AG04450 (cell line): ENCODE measurements at places on chromosomes 2 and 18. TPM values are rescaled to one million over a fixed set of nuclear protein-coding genes. Genes with fewer than 3 reads are reported as not detected.
A peak's percentile ranks its signal among the peaks of the same experiment; 100 is the strongest.

DNAH6 gene
- 0.02 and 0.05 TPM in 2 replicates for polyA plus RNA-seq

MALL gene
- polyA plus RNA-seq, result 0.48 and 0.63 TPM in 2 replicates

LBX2 gene
- 0.76 and 0.86 TPM in 2 replicates for polyA plus RNA-seq

DNA sequence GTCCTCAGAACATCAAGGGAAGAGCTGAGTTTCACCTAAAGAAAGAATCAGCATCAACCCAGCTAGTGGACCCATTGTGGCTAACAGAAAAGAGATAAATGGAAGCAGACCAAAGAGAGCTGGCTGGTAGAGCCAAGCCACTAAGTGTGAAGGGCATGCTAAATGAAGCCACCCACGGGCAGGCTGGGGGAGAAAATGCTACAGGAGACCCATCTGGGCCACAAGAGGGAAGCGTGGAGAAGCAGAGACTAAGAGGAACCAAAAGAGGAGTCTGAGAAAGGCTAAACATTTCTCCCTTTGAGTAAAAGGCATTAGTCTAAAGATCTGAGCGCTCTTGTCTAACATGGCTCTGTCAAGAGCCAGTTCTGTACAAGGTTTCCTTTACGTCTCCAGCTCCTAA is 15.8 kb downstream of the CWC22 start:
- no peak for DNase-seq

- no peak for DNase-seq
Observed at GRCh38 chr2:46818819-46819218, 96.8 kb downstream of the MCFD2 start.

GRCh38 chr2:221780281-221780688 is 208.2 kb upstream of the EPHA4 start:
- peak; percentile 6 for DNase-seq

GRCh38 chr2:31513553-31513952 is 67.2 kb downstream of the SRD5A2 start:
- DNase-seq, result no peak

DNA sequence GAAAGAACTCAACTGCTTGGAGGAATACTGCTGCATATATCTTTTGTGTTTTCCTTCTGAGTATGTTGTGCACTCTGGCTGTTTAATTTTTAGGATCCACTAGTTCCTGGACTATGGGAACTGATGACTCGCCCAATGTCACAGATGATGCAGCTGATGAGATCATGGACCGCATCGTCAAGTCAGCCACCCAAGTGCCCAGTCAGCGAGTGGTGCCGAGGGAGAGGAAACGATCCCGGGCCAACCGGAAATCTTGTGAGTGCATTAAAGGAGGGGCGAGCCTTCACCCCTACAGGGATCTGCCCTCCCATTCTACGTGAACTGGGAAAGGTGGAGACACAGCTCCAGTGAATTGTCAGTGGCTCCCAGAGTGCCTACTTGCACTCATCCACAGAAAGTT is 59.6 kb downstream of the TPGS2 start:
- no peak for DNase-seq

- no peak for DNase-seq
Observed at GRCh38 chr2:223459328-223459939, 142.7 kb downstream of the SCG2 start.

DNA sequence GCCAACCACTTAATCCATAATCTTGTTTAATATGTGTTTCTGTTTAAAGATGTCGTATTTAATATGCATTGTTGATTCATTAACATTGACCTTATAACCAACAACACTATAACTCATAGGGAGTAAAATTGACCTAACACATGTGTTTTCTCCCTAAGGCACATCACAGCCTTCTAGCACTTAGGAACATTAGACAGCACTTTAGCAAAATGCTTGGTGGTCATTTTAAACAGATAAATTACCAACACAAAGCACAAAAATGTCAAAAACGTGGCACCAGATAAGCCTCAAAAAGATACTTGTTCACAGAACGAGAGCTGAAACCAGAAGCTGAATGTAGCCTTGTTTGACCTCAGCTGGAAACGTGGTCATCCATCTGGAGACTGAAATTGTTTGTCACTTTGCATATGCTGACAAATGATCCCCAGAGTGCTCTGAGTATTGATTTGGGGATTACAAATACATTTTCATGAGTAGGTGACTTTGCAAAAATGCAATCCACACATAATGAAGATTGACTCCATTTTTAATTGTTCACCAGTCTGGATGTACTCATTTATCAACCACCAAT is 139.2 kb downstream of the CCDC102B start:
- DNase-seq, result no peak

DNA sequence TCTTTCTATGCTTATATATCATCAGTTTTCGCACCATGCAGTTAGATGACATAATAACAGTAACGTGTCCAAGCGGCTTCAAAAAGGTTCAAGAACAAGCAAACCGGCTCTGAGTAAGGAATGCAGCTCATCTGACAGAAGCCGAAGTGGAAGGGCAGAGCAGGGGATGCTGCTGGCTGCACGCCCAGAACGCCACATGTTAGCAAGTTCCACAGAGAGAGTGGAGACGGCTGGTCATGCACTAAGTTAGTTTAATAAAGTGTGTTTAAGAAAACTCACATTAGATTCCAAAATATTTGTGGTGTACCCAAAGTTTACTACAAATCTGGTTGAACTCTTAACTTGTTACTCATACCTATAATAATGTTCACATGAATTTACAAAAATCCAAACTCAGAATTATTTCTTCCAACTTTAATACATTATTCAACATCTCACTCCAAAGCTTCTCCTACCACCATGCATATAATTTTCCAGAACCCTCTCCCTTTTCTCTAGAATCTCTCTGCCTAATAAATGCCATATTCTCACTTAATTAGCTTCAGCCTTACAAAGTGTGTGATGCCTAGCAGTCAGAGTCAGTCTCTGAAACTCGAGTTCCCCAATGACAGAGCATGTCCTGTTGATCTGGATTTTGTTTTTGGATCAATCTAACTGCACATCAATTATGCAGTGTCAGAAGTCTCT is 170.0 kb downstream of the DNAH7 start:
- DNase-seq, result peak; percentile 99

GRCh38 chr2:238231251-238231793 is 8.5 kb downstream of the HES6 start:
- no peak for DNase-seq
